ENCODE measurements at places on chromosomes 6 and 20.

- no peaks in the 10 kb centered on the region for H3K27me3 ChIP-seq
- DNase-seq, result no peak
- H3K36me3 ChIP-seq, result peaks cover 24% of the 10 kb centered on the region
- H3K4me3 ChIP-seq, result no peak overlapping the region
- H3K4me1 ChIP-seq, result peaks cover 1% of the 10 kb centered on the region
These were observed 14.7 kb upstream of the PTPRA start for GRCh38 chr20:2858591-2858990.

DNA sequence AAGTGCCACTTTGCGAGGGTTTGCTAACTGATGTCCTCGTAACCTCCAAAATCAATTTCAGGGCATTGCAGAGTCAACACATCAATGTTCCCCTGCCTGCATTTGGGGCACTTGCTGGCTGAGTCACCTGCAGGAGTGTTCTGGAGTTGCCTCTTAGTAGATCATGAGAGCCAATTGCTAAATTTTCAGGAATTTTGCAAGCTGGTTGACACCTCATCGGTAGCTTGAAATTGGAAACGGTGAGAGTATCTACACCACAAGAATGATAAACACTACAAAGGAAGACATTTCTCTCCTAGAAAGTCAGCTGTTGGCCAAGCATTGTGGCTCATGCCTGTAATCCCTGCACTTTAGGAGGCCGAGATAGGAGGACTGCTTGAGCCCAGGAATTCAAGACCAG, 10.8 kb upstream of the BFSP1 start:
- no peak for DNase-seq
- no peak overlapping the region for H3K4me3 ChIP-seq
- H3K4me1 ChIP-seq, result peaks cover 8% of the 10 kb centered on the region
- H3K27ac ChIP-seq, result no peak overlapping the region
- no peaks in the 10 kb centered on the region for H3K36me3 ChIP-seq
- H3K27me3 ChIP-seq, result peaks cover 28% of the 10 kb centered on the region

DNA sequence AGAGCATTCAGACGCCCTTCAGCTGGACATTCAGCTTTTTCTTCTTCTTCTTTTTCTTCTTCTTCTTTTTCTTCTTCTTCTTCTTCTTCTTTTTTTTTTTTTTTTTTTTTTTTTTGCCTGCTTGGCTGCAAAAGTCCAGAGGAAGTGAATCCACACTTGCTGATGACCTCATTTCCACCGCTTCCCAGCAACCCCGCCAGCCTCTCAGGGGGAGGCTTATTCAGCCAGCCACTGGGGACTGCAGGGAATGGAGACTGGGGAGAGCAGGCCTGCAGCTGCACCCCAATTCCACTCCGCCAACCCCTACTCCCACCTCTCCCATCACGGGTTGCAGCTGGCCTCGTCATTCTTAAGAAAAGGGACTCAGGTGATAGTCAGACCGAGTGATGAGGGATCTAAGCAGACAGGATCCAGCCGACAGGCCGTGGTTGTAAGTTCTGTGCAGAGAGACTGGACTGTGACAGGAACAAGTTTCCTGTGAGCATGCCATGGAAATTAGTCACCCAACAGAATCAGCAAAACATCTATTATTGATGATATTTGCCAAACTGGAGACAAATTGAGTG, 59.0 kb upstream of the QKI start:
- H3K27ac ChIP-seq, result no peak overlapping the region
- H3K4me3 ChIP-seq, result no peak overlapping the region
- H3K4me1 ChIP-seq, result no peaks in the 10 kb centered on the region
- peaks cover 13% of the 10 kb centered on the region for H3K27me3 ChIP-seq

GRCh38 chr6:125598422-125598821, 151.0 kb upstream of the HEY2 start:
- no peak for DNase-seq
- no peak overlapping the region for H3K4me3 ChIP-seq
- peaks cover 15% of the 10 kb centered on the region for H3K27me3 ChIP-seq
- no peaks in the 10 kb centered on the region for H3K36me3 ChIP-seq

DNA sequence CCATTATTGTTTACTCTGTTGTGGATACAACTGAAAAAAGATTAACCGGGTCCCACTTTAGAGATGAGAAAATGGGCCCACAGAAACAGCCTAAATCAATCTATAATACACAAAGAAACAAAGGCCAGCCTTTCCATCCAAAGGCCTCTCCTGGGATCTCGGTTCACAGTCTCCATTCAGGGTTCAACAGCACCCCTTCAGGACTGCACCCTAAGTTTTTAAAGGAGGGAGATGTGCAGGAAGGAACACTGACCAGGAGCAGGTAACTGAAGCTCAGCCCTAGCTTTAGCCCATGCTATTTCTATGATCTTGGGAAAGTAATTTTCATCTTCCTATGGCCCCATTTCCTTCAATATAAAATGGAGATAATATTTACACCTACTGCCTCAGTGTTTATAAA, 147.7 kb downstream of the BTBD9 start:
- no peak overlapping the region for H3K4me3 ChIP-seq
- H3K36me3 ChIP-seq, result no peaks in the 10 kb centered on the region
- peaks cover 8% of the 10 kb centered on the region for H3K4me1 ChIP-seq
- H3K27me3 ChIP-seq, result no peaks in the 10 kb centered on the region
- DNase-seq, result no peak
- H3K27ac ChIP-seq, result no peak overlapping the region

Data from activated T-cell treated with anti-CD3 and anti-CD28 coated beads, Interleukin-2, amount 50 U/mL, for 24 hours (primary cell).